ENCODE measurements at places on chromosomes 6 and 20.

- DNase-seq, result no peak
Observed at GRCh38 chr6:141261016-141261671, 871.6 kb upstream of the GJE1 start.

GRCh38 chr6:53287336-53288225 is 61.2 kb downstream of the ELOVL5 start:
- no peak for DNase-seq

DNA sequence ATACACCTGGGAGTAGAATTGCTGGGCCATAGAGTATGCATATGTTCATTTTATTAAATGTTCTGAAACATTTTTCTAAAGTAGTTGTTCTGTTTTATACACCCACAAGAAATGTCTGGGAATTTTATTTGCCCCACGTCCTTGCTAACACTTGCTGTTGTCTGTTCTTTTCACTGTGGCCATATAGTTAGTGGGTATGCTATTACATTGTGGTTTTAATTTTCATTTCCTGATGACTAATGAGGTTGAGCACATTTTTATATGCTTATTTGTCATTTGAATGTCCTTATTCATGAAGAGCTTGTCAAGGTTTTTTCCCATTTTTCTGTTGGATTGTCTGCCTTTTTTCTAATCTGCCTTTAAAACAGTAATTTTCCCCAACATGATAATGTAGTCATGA is 41.5 kb upstream of the TGM3 start:
- DNase-seq, result no peak

DNA sequence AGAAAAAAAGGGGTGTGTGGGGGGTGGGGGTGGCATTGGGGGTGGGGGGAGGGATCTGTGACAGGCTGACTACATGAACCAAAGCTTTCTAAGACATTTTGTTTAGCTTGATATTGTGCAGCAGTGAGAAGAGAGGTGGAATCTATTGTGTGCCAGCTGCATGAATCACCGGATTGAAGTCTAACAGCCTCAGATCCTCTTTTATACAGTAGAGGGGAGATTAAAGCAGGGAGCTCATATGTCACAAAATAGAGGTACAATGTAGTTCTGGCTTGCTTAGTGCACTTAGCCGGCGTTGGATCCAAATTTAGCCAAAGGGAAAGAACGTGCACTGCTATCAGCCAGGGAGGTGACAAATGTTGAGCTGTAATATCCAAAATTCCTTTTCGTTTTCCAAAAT is 404.2 kb upstream of the CITED2 start:
- no peak for DNase-seq

Measured in prostate gland (tissue), 2 donors.